ENCODE measurements at places on chromosomes 6 and 20.

- no peak for DNase-seq
Measured at GRCh38 chr20:54305421-54305820, 97.5 kb downstream of the PFDN4 start.

GRCh38 chr6:12137480-12137879 is 125.4 kb downstream of the HIVEP1 start:
- DNase-seq = no peak

DNA sequence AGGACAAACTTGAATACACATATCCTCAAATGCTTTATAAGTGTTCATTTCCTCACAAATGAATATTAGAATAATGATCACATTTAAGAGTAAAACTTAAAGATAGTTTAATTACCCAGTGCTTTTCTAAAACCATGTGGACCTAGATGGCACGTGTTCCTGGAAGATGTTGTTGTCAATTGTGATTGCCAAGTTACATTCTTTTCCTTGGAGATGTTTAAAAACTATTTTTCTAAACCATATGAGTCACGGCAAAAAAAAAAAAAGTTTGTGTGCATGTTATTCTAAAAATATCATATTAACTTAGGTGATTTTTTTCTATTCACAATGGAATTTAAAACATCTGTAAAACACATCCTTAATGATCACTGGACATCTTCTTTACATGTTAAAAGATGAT is 51.1 kb downstream of the RCAN2 start:
- no peak for DNase-seq

DNA sequence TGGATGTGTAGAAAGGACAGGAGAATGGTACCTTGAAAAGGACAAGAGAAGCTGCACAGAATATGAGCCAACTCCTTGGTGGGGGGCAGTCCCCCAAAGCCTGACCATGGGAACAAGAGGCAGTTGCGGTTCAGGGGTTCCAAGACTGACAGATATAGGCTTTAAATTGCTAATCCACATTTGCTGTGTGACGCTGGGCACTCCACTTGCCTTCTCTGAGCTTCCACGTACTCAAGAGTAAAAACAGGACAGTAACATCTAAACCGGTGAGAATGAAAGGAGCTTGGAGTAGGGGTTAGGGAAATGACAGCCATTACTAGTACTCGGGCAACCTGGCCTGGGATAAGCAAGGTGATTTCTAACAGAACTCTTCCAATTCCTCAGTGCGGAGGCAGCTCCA is 57.9 kb upstream of the LRFN2 start:
- DNase-seq = no peak

- DNase-seq = no peak
Measured at GRCh38 chr6:68728159-68728979, 93.3 kb downstream of the ADGRB3 start.

- DNase-seq = no peak
Measured at GRCh38 chr6:14664112-14664601, 546.6 kb downstream of the CD83 start.

DNA sequence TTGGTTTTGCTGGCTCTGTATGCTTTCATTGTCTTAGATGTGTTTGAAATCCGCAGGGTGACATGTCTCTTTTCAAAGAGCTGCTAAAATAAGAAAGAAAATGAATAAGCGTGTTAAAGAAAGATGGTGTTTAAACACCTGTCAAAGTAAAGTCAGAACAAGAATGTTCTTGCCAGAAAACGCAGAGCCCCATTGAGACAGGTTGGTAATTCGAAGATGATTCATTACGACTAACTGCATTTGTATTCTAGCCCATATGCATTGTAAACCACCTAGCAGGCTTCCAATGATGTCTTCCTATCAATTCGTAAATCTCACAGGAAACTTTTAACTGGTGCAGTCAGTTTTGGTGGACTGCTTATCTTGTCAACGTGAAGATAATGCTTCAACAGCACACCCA is 16.8 kb downstream of the PHACTR2 start:
- DNase-seq = no peak

DNA sequence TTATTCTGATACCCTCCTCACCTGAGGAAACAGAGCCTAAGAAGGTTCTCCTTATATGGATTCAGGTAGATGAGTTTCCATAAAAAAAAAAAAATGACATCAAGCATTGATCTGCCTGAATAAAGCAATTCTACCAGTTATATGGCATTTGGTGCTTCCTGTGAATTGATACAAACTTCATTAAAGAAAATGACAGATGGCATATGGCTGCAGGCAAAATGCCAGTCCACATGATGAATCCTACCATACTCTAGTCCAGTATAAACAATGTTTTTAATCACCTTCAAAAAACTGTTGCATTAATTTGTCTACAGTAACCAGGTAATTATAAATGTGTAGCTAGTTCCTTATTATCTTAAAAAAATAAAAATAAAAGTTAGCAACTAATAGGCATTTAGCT is 559.2 kb upstream of the FLRT3 start:
- no peak for DNase-seq

DNA sequence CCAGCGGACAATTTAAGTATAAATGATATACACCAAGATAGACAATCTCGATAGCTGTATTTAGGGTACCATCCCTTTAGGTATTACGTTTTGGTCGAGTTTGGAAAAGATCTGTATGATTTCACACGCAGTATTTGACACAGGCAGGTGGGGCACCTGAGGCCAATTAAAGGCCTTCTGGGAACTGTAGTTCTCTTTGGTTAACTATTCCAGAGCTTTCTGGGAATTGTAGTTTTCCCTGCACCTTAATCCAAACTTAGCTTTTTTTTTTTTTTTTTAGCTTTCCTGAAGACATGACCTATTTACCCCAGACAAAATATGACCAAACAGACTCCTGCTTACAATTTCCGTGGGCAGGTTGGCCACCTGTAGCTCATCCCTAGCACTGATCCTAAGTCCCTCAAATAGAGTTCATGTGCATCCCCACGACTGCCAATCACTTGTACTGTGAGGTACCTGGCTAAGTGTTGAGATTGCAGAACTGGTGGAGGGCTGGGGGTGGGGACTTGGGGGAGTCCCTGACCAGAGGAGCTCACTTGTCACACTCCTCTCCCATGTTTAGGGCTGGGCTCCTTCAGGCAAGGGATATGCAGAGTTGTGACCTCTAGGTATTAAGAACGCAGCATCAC is 999 bp upstream of the EHMT2 start:
- no peak for DNase-seq

DNA sequence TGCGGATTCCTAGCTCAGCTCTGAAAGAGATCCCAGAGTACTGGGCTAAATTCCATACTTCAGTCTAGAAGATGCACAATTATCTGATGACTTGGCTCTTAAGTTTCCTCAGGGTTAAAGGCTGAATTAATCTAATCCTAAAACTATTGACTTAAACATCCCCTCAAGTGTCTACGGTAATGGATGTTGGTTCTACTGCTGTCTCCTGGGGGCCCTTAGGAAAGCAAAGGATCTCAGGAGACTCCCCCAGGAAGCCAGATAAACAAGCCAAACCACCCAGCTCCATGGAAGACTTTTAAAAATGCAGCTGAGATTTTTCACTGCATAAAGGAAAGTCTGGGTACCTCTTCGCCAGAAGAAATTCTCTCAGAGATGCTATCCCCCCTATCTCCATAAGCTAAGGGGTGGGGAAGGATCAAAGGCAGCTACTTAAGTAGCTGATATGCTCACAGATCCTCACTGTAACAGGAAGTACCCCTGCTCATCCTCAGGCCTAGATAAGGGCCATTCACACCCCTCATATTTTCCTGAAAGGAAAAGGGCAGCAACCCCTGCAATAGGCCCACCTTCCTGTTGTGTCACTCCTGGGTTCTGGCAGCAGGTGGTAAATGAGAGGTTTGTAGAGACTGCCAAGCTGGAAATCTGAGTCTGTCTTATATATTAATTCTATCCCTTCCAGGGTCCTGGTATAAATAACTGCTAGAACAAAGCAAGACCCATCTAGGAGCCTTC is 9.3 kb downstream of the NDRG3 start:
- no peak for DNase-seq

GRCh38 chr6:104050455-104050854 is 809.3 kb downstream of the HACE1 start:
- DNase-seq = no peak

DNA sequence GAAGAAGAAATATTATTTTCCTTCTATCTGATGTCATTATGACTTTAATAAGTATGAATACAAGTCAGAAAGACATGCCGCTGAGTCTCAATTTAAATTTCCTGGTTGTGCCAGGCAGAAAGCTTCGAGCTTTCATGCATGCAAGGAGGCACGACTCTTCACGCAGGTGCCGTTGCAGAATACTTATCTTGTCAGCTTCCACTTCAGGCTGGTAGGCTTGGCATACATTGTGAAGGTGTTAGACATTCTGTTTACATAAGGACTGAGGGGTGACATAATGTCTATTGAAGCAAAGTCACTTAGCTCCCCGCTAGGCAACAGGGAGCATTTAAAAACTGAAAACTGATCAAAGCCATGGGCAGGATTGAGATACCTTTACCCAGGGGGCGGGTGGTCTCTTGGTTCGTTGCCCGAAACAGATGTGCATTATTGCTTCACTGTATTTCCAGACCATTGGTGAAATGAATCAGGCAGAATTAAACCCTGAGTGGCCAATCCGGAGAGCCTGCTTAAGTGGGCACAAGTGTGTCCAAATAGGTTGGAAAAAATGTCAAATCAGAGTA is 16.4 kb downstream of the BMP6 start:
- no peak for DNase-seq

- DNase-seq = no peak
Measured at GRCh38 chr6:14889611-14890593, 356.0 kb upstream of the JARID2 start.

Measured in NCI-H2107 (cell line).